Thymus (tissue), 14 donors: ENCODE measurements at places on chromosomes 2 and 18. TPM values are rescaled to one million over a fixed set of nuclear protein-coding genes. Genes with fewer than 3 reads are reported as not detected.

DNA sequence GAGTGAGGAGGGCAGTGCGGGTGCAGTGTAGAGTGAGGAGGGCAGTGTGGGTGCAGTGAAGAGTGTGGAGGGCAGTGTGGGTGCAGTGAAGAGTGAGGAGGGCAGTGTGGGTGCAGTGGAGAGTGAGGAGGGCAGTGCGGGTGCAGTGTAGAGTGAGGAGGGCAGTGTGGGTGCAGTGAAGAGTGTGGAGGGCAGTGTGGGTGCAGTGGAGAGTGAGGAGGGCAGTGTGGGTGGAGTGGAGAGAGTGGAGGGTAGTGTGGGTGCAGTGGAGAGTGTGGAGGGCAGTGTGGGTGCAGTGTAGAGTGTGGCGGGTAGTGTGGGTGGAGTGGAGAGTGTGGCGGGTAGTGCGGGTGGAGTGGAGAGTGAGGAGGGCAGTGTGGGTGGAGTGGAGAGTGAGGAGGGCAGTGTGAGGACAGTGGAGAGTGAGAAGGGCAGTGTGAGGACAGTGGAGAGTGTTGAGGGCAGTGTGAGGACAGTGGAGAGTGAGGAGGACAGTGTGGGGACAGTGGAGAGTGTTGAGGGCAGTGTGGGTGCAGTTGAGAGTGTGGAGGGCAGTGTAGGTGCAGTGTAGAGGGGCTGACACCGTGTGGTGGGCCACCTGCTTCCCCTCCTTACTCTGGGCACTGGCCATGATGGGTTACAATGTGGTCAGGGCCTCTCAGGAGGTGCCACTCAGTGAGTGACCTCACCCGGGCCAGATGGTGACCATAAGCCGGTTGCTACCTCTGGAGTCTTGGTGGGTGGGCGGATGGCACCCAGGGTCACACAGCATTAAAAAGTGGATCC, 28.5 kb downstream of the INPP4A start:
- DNase-seq = no peak
- H3K36me3 ChIP-seq = peaks cover 5% of the 10 kb centered on the region
- H3K27ac ChIP-seq = peak overlapping the region; percentile 25
- no peaks in the 10 kb centered on the region for H3K27me3 ChIP-seq

DNA sequence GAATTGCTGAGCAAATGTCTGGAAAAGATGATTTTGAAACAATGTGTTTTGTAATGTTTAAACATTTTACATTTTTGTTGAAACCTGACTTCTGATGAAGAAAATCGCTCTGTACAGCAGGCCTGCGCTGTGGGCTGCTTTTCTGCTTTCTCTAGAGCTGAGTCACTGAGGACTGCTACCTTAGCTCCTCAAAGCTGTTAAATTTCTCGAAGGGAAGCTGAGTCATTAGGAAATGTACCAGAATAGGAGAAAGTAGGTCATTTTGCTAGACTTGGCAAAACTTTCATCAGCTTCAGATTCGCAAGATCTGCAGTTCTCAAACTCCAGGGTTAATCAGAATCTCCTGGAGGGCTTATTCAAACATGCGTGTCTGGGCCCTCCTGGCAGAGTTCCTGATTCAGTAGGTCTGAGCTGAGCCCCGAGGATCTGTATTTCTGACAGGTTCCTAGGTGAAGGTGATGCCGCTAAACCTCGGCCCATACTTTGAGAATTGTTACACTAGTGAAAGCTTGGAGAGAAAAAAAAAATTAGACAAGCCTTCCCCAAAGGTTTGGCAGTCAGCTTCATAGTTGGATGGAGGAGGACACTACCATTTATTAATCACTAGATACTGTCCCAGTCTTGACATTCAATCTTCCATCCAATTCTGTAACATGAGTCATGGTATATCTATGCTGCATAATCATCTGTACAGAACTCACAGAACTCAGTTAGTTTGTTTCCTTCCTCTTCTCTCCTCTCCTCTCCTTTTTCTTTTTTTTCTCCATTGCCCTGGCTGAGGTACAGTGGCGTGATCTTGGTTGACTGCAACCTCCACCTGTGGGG, 297.6 kb downstream of the PARD3B start:
- no peaks in the 10 kb centered on the region for H3K36me3 ChIP-seq
- H3K27me3 ChIP-seq = no peaks in the 10 kb centered on the region
- no peak for DNase-seq
- no peak overlapping the region for H3K4me3 ChIP-seq

- no peak overlapping the region for H3K27ac ChIP-seq
- no peaks in the 10 kb centered on the region for H3K27me3 ChIP-seq
- no peak for DNase-seq
- peaks cover 32% of the 10 kb centered on the region for H3K36me3 ChIP-seq
- H3K4me1 ChIP-seq = no peaks in the 10 kb centered on the region
Observed at GRCh38 chr2:105344704-105345345, 7.5 kb downstream of the C2orf49 start.

DNA sequence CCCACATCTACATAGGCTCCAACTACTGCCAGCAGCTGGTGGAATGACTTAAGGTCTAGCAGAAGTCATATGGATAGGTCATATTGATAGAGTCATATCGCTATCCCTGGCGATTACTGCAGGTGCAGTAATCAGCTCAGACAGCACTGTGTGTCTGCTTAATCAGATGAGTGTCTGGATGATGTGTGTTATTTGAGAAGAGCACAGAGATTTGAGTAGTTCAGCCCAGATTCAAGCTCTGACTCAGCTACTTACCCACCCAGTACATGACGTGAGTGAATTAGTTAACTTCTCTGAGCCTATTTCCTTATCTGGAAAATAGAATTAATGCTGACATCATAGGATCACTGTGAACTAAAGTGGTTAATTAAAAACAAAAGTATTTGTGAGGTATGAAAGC, 78.9 kb downstream of the EHD3 start:
- H3K27me3 ChIP-seq = no peaks in the 10 kb centered on the region
- no peak overlapping the region for H3K27ac ChIP-seq
- H3K4me3 ChIP-seq = no peak overlapping the region
- H3K36me3 ChIP-seq = no peaks in the 10 kb centered on the region
- DNase-seq = no peak

GRCh38 chr2:127193164-127193966, 26.7 kb downstream of the CYP27C1 start:
- no peaks in the 10 kb centered on the region for H3K4me1 ChIP-seq
- no peaks in the 10 kb centered on the region for H3K36me3 ChIP-seq
- H3K4me3 ChIP-seq = no peak overlapping the region
- no peak overlapping the region for H3K27ac ChIP-seq

DNA sequence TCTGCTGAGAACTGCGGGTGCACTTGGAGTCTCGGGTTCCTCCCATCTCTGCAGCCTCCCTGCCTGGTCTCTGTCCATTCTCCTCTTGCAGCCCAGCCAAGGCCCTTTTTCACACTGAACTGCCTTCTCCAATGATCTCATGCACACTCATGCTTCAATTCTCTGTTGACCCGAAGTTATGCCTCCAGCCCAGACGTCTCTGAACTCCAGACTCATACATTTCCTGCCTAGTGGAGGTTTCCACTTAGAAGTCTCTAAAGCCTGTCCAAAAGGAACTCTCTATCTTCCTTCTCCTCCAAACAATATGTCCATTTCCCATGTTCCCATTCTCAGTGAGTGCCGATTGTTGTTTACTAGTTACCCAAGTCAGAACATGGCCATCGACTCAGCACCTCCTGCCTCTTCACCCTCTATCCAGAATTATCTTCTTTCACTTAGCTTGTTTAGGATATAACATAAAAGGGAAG, 155.2 kb downstream of the IRS1 start:
- H3K36me3 ChIP-seq = no peaks in the 10 kb centered on the region
- DNase-seq = no peak
- no peak overlapping the region for H3K4me3 ChIP-seq
- H3K4me1 ChIP-seq = no peaks in the 10 kb centered on the region
- H3K27me3 ChIP-seq = no peaks in the 10 kb centered on the region
- no peak overlapping the region for H3K27ac ChIP-seq

- no peak for DNase-seq
- H3K36me3 ChIP-seq = peaks cover 13% of the 10 kb centered on the region
- H3K27ac ChIP-seq = no peak overlapping the region
- H3K4me1 ChIP-seq = no peaks in the 10 kb centered on the region
- H3K4me3 ChIP-seq = no peak overlapping the region
Observed at GRCh38 chr18:79211844-79212243, 142.7 kb downstream of the ATP9B start.

- H3K4me3 ChIP-seq = no peak overlapping the region
- no peak for DNase-seq
- H3K27me3 ChIP-seq = no peaks in the 10 kb centered on the region
- no peaks in the 10 kb centered on the region for H3K4me1 ChIP-seq
- no peak overlapping the region for H3K27ac ChIP-seq
Observed at GRCh38 chr2:100036793-100037192, 105.6 kb downstream of the AFF3 start.

- DNase-seq = no peak
- H3K4me3 ChIP-seq = no peak overlapping the region
- H3K27ac ChIP-seq = no peak overlapping the region
- peaks cover 38% of the 10 kb centered on the region for H3K27me3 ChIP-seq
- H3K36me3 ChIP-seq = peaks cover 4% of the 10 kb centered on the region
Observed at GRCh38 chr2:20444101-20444992, 2.5 kb upstream of the RHOB start.

DNA sequence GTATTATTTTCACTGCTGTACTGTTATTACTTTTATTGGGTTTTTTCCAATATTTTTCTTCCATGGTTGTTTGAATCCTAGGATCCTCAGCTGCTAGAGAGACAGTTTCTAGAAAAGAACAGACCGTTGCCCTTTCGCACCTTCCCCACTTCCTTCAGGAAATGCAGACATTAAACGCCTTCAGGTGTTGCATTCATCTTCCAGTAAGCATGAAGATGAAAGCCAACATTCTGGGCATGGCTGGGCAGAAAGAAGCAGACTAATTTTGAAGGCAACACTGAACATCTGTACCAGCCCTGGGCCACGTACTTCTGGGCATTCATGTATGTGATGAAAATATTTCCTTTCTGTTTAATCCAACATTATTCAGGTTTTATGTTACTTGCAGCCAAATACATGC, 51.0 kb downstream of the AKAIN1 start:
- no peaks in the 10 kb centered on the region for H3K36me3 ChIP-seq
- no peak for DNase-seq
- H3K27me3 ChIP-seq = no peaks in the 10 kb centered on the region
- H3K27ac ChIP-seq = no peak overlapping the region

DNA sequence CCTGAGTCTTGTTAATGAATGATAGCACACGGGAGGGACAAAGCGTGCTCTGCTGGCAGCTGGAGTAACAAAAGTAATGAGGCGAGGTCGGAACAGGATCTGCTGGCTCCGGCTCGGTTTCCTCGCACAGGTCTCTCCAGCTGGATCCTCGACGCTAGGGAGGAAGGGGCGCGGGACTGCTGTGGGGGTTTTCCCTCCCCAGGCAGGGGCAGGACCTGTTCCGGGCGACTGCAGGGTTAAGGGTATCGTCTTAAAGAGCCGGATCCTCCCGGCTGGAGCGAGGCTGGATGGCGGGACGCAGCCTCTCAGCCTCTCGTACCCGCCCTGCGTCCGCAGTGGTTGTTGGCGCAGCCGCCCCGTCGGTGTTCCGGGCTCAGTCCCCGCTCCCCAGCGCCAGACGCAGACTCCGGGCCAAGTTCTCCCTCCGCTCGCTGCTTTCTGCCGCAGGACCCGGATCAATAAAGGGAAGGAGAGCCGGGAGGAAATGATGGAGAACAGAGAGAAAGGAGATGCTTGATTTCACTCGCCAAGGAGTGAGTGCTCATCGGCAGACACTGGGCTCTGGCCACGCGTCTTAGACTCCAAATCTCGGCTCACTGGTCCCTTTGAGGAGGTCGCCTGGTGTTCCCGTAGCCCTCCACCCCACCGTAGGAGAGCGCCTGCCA, 1.1 kb upstream of the LIPG start:
- H3K27ac ChIP-seq = no peak overlapping the region
- peaks cover 5% of the 10 kb centered on the region for H3K4me1 ChIP-seq
- DNase-seq = no peak
- H3K4me3 ChIP-seq = peak overlapping the region; percentile 12

- no peak for DNase-seq
- peaks cover 18% of the 10 kb centered on the region for H3K36me3 ChIP-seq
- H3K27me3 ChIP-seq = no peaks in the 10 kb centered on the region
- H3K4me3 ChIP-seq = no peak overlapping the region
- peak overlapping the region; percentile 33 for H3K27ac ChIP-seq
- H3K4me1 ChIP-seq = no peaks in the 10 kb centered on the region
Observed at GRCh38 chr2:197184959-197185586, 125.5 kb downstream of the ANKRD44 start.

DNA sequence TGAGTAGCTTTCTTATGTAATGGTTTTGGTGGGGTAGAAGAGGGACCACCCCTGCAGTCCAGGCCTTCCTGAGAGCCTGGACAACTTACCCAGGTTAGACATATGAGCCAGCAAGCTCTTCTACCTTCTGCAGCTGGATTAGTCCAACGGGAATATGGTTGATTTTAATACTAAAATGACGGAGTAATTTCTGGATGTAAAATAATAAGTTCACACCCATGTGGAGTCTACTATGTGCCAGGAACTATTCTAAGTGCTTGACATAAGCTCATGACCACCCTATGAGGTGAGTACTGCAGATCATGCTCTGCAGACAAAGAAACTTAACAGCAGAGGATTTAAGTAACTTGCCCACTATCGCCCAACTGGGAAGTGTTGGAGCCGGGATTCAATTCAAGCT, 45.5 kb downstream of the DPP4 start:
- H3K27me3 ChIP-seq = no peaks in the 10 kb centered on the region
- no peak overlapping the region for H3K4me3 ChIP-seq
- no peak for DNase-seq
- H3K36me3 ChIP-seq = no peaks in the 10 kb centered on the region
- H3K27ac ChIP-seq = no peak overlapping the region

- no peak overlapping the region for H3K4me3 ChIP-seq
- H3K27ac ChIP-seq = no peak overlapping the region
- no peaks in the 10 kb centered on the region for H3K36me3 ChIP-seq
- no peak for DNase-seq
- no peaks in the 10 kb centered on the region for H3K27me3 ChIP-seq
Observed at GRCh38 chr2:238928520-238929241, 80.8 kb downstream of the TWIST2 start.

DNA sequence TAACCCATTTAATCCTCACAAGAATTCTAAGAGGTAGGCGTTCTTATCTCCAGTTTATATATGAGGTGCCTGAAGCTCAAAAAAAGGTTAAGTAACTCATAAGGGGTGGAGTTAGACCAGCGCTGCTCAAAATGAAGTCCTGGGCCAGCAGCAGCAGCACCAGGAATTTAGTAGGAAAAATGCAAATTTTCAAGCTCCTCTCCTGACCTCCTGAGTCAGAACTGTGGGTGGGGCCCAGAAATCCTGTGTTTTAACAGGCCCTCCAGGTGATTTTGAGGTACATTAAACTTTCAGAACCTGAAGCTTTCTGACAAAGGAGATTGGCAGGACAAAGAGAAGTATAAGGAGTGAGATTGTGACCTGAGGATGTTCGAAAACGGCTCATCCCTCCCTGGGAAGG, 66.0 kb upstream of the CCDC85A start:
- no peak overlapping the region for H3K4me3 ChIP-seq
- no peak for DNase-seq
- no peak overlapping the region for H3K27ac ChIP-seq
- no peaks in the 10 kb centered on the region for H3K4me1 ChIP-seq

- no peaks in the 10 kb centered on the region for H3K27me3 ChIP-seq
- no peak overlapping the region for H3K27ac ChIP-seq
- no peaks in the 10 kb centered on the region for H3K4me1 ChIP-seq
- no peaks in the 10 kb centered on the region for H3K36me3 ChIP-seq
Observed at GRCh38 chr2:192082121-192082520, 112.6 kb downstream of the TMEFF2 start.

GRCh38 chr2:119228136-119228535, 4.5 kb downstream of the STEAP3 start:
- H3K27me3 ChIP-seq = peaks cover 20% of the 10 kb centered on the region
- no peaks in the 10 kb centered on the region for H3K4me1 ChIP-seq
- H3K4me3 ChIP-seq = no peak overlapping the region
- DNase-seq = no peak
- no peak overlapping the region for H3K27ac ChIP-seq

RAX gene
- under 0.01 TPM for total RNA-seq

PROKR1 gene
- 0.05 TPM for total RNA-seq

FEZ2 gene
- total RNA-seq = 39.9 TPM

PRSS56 gene
- total RNA-seq = 0.19 TPM

ANO7 gene
- 0.09 TPM for total RNA-seq

FIGN gene
- total RNA-seq = 0.09 TPM

VAMP8 gene
- total RNA-seq = 133 TPM
